ENCODE measurements at places on chromosomes 7 and 10.

GRCh38 chr7:138207555-138207971 lies 131.3 kb downstream of the AKR1D1 start:
- DNase-seq, result no peak

GRCh38 chr10:125633517-125633999 lies 49.4 kb downstream of the TEX36 start:
- no peak for DNase-seq

- no peak for DNase-seq
Observed at GRCh38 chr10:61481597-61481996, 28.4 kb upstream of the TMEM26 start.

DNA sequence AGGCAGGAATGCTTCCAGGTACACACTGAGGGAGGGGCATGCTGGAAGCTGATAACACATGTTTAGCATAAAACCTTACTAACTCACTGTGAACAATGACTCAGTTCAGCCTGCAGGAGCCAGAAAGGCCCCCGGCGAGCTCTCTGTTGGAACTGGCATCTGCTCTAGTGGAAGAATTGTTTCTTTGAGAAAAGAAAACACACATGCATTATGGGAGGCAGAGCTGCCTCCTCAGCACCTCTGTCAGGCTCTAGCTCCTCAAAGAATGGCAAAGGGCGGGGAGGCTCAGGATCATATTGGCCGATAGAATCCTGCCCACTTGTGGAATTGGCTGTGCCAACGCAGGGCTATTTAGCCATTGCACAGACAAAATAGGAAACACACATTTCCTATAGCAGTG lies 338.3 kb downstream of the CXCL12 start:
- no peak for DNase-seq

DNA sequence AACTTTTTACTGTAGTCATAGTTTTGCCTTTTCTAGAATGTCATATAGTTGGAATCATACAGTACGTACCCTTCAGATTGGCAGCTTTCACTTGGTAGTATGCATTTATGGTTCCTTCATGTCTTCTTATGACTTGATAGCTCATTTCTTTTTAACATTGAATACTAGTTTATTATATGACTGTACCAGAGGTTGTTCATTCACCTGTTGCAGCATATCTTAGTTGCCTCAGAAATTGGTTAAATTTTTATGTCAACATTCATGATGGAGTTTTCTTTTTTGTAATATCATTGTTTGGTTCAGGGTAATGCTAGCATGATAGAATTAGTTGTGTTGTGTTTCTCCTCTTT lies 94.8 kb upstream of the CDK13 start:
- no peak for DNase-seq

- no peak for DNase-seq
Observed at GRCh38 chr7:14048889-14049288, 59.4 kb upstream of the ETV1 start.

GRCh38 chr10:42645103-42645502 lies 6.7 kb upstream of the ZNF33B start:
- DNase-seq, result no peak

DNA sequence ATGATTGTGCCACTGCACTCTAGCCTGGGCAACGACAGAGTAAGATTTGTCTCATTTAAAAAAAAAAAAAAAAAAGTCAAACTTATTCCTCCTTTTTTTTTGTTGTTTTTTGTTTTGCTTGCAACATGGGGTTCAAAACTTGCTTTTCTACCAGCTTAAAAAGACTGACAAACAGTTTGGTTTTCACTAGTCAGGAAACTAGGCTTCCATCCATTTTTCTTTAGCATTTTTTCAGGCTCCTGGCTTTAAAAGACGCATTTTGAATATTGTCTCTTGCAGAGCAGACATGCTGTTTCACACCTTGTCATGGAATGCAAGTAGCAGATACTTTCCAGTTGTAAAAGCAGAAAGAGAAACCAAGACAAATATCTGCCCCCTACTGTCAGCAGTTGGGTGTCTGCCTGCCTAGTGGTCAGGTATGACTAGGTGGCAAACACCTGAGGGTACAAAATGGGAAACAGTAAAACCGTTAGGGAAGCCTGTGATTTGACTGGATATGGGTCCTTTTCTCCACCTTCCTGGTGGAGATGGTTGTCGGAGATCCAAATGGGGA lies 139.9 kb downstream of the CCDC71L start:
- no peak for DNase-seq

DNA sequence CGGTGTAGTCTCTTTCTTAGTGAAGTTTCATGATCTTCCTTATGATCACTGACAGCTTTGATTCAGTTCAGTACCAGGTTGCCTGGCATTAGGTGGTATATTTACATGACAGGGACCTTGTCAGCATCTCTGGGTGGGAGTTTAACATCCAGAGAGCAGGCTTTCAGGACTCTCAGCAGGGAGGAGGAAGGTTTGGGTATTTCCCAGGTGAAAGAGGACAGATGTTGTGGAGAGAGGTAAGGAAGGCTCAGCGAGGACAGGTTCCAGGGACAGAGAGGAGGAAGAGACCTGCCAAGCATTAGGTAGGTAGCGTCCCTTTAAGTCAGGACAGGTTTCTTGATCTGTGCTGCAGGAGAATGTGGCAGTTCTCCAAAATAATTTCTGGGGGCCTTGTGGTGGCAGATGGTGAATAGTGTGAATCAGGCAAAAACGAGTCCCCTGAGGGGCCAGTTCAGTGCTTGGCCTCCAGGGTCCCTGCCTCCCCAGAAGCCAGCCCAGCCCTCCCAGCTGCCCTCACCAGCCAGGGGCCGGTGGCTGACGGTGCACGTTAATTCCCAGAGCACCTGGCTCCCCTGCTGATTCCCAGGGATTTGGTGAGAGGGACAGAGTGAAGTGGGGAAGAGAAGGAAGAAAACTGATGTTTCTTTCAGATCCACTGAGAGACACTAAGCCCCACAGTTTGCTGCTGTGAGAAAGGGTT lies 82.0 kb downstream of the VWC2 start:
- DNase-seq, result no peak

DNA sequence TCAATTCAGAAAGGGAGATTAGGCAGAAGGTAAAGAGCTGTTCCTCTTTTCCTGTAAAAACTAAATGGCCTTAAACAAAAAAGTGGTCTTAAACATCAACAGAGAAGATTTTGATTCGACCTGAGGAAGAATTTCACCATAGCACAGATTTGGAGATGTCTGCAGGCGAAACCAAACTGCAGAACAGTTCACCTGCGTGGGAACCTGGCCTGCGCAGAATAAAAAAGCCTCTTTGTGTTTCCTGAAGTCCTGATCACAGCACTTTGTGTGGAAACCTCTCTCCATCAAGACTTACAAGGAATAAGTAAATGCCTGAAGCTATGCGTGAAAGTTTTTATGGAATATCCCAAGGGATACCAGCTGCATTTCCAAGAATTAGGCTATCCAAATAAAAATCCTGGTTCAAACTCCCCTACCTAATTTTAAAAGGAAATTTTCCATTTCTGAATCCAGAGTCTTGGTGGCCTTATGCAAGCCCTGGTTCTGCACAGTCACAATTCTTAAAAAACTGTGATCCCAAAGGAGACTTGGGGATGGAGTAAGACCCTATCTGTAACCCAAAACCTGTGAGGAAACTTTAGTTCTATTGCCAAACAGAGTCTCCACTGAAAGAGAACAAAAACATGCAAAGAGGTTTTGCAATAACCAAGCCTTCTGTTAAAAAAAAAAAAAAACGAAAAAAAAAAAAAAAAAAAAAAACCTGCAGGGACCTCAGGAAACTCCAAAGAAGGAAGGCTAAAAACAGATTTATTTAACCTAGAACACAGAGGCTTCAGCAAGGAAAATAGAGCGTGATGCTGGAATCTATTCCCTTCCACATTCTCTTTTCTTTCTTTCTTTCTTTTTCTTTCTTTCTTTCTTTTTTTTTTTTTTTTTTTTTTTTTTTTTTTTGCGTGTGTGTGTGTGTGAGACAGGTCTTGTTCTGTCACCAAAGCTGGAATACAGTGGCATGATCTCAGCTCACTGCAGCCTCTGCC lies 10.4 kb downstream of the CALML3 start:
- no peak for DNase-seq

GRCh38 chr10:95441547-95441923 lies 119.6 kb downstream of the SORBS1 start:
- no peak for DNase-seq

DNA sequence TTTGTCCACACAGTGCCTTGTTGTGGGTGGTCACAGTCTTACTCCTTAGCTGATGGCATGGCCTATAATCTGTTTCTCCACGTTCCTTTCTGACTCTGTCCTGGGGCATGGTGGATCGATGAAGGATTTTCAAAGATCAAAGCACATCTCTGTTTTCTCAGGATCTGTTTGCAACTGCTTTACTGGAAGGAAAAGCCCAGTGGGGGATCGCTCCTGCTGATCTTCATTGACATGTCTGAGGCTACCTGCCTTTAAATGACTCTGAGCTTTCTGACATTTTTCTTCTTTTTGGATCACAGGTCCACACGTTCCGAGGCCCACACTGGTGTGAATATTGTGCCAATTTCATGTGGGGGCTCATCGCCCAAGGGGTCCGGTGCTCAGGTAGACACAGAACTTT lies 68.0 kb upstream of the PRR15 start:
- no peak for DNase-seq

DNA sequence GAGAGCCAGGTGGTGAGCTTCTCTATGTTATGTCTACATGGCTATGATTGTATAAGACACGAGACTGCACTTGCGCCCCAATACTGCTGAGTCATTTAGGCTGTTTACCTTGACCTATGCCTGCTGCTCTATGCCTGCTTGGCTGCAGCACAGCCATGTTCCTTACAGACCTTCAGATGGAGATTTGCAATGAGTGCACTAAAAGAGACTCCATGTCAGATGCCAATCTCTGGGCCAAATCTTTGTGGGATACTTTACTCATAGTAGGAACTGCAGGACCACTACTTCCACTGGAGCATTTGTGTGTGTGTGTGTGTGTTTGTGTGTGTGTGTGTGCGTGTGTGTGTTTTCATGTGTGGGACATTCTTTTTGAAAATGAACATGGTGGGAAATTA lies 50.0 kb upstream of the KMT2E start:
- DNase-seq, result no peak

- DNase-seq, result no peak
Observed at GRCh38 chr10:3143791-3144434, 28.7 kb downstream of the PITRM1 start.

DNA sequence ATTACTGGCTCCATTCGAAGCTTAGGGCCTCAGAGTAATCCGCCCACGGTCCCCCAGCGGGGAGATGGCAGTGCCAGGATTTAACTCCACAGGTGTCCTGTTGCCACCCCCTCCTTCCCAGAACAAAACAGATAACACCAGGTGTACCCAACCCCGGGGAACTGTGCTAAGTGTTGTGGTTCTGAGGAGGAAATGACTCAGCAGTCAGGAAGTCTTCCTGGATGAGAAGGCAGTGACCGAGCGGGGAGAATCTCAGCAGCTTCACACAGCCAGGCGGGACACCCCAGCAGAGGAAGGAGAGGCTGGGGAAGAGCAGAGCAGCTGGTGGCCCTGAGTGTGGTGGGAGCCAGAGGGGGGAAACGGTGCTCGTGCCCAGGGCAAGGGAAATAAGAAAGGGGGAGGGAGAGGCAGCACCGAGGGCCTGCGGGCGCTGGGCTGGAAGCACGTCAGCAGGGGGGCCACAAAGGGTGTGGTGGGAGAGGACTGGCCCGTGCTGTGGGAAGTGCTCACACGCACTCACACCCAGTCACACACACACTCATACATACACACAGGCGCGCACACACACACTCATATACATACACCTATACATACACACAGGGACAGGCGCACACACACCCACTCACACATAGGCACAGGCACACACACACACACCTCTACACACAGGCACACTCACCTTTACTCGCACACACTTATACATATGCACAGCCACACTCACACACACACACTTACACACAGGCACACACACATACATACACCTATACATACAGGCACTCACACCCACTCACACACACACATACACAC lies 59.8 kb upstream of the CHST15 start:
- no peak for DNase-seq
